ENCODE measurements at places on chromosomes 16 and 17.

DNA sequence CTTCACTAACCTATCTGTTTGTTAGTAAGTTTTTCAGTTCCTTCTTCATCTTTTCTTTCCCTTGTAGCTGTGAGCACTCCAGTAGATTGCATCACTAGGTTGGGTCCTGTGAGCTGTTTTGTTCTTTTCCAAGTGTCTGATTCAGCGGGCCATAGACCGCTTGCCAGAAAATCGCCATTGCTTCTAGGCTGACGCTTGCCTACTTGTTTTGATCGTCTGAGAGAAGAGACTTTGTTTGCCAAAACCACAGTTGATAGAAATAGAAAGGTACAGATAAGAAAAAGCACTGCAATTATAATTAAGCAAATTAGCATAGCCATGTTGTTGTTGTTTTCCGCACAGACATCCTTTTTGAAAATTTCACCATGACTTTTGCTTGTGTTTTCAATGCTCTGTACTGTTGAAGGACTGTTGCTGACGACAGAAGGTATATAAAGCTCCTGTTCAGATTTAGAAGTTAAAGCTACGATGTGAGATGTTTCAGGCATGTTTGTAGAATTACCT lies 3.1 kb downstream of the EVI2A start:
- DNase-seq: peak; percentile 95

DNA sequence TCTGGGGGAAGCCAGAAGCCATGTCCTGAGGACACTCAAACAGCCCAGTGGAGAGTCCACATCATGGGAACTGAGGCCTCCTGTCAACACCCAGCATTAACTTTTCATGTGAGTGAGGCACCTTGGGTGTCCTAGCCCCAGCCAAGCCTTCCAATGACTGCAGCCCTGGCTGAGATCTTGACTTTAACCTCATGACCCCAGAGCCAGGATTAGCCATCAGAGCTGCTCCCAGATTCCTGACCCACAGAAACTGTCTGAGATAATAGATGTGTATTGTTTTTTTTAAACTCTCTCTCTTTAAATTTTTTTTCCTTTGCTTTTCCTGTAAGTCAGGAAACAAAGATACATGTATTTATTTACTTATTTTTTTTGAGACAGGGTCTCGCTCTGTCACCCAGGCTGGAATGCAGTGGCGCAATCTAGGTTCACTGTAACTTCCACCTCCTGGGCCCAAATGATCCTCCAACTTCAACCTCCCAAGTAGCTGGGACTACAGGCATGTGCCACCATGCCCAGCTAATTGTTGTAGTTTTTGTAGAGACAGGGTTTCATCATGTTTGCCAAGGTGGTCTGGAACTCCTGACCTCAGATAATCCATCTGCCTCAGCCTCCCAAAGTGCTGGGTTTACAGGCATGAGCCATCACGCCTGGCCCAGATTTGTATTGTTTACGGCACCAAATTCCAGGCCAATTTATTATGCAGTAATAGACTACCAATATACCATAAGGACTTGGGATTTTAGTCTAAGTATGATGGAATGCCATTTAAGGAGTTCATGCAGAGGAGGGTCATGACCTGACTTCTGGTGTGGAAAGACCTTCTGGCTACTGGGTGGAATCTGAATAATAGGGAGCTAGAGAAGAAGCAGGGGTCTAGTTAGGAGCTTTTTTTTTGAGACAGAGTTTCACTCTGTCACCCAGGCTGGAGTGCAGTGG lies 14.0 kb upstream of the TMEM94 start:
- peak; percentile 35 for DNase-seq

- DNase-seq: no peak
These were observed 8.1 kb upstream of the CACNG5 start for GRCh38 chr17:66826856-66827255.

GRCh38 chr16:23595246-23595950 lies 718 bp downstream of the NDUFAB1 start:
- DNase-seq: peak; percentile 6

- no peak for DNase-seq
These were observed 2.7 kb upstream of the UMOD start for GRCh38 chr16:20355114-20355782.

GRCh38 chr17:21044971-21045370 lies 2.2 kb upstream of the USP22 start:
- DNase-seq: no peak

DNA sequence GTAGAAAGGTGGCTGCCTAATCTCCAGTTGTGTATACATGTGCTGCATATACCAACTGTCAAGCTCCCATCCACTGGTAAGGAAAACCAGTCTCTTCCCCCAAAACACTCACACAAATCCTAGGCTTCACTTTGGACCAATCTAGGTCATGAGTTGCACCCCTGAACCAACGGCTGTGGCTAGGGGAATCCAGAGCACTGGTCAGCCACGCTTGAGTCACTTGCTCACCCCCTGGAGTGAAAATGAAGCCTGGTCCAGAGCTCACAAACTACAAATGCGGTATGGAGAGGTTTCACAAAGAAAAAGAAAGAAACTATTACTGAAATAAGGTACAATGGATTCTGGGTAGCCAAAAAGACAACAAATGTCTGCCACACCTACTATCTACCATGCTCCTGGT lies 66.1 kb upstream of the NLK start:
- no peak for DNase-seq

DNA sequence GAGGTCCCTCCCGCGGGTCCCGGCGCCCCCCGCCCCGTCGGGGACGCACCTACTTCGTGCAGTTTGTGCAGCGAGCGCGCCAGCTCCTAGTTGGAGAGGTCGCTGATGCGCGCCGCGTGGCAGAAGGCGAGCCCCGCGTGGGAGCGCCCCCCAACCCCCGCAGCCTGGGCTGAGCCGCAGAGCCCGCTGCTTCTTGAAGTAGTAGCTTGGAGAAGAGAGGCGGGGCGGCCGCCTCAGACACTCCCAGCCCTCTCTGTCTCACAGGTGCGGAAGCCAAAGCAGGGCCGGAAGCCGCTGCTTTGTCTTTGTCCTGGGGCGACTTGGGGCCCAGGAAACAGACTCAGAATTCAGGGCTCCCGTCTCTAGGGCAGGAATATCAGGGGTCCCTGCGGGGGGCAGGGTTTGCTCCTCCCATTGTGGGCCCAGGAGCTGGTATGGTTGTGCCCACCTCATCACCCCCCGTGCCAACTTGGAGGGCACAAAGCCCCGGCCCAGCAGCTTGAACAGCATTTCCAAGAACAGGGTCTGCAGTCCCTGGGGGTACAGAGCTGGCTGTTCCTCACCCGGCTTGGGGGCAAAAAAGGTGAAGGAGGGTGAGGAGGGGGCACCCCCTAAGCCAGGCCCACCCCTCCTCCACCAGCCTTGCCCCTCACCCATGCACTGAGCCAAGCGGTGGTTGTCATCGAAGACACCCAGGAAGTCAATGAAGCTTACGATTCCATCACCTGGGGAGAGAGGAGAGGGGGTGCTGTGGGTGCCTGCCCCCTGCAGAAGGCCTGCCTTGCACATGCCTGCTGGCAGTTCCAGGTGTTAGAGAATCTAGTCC lies 13.5 kb downstream of the SPATA32 start:
- DNase-seq: no peak

DNA sequence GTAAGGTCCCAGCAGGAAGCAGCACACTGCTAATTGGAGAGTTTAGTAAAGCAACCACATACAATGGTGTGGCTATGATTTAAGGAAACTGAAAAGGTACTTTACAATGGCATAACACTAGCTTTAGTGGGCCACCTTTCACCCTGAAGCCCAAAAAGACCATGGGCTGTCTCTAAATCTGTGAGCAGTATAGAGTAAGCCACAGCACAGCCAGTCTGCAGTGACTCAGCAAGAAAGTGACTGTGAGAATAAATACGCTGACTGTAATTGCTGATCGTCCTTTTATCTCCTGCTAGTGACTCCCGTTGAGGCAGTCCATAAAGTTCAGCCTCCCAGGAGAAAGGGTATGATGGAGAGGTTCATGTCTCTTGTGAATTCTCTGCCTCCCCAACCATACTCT lies 679.8 kb upstream of the KIF2B start:
- DNase-seq: peak; percentile 43

- no peak for DNase-seq
These were observed 54.9 kb downstream of the RGS9 start for GRCh38 chr17:65191811-65192740.

GRCh38 chr16:68420366-68420942 lies 27.9 kb downstream of the SMPD3 start:
- DNase-seq: no peak

GRCh38 chr16:65833171-65833871 lies 533.2 kb upstream of the CDH5 start:
- DNase-seq: no peak

- DNase-seq: peak; percentile 96
These were observed 497 bp downstream of the SMIM5 start for GRCh38 chr17:75633486-75634375.

GRCh38 chr17:31653691-31654090 lies 205.4 kb downstream of the COPRS start:
- peak; percentile 36 for DNase-seq

- DNase-seq: no peak
These were observed 1.5 kb upstream of the CLEC10A start for GRCh38 chr17:7081341-7082062.

DNA sequence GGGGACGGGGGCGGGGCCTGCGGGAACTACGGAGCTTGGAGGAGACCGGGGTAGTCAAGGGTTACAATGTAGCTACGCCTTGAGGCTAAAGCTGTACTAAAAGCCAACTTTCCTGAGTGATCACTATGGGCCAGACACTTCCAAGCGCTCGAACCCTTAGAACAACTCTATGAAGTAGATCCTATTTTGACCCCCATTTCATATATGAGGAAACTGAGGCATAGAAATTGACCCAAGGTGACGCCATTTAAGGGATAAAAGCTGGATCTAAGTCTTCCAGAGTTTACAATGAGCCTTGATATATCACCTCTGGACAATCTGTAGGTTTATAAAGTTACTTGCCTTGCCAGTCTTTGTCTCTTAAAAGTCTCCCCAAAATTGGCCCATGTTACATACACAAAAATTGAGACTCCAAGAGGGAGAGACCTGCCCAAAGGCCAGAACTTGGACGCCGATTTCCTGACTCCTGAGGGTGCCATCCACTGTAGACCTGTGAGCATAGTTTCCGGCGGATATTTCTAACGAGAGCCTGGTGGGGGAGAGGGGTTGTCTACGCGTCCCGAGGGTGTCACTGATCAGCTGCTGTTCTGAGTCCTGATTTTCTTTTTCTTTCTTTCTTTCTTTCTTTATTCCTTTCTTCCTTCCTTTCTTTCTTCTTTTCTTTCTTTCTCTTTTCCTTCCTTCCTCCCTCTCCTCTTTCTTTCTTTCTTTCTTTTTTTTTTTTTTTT lies 555 bp upstream of the NCBP3 start:
- DNase-seq: no peak

- DNase-seq: no peak
These were observed 84.3 kb downstream of the TMEM132E start for GRCh38 chr17:34663714-34664113.

DNA sequence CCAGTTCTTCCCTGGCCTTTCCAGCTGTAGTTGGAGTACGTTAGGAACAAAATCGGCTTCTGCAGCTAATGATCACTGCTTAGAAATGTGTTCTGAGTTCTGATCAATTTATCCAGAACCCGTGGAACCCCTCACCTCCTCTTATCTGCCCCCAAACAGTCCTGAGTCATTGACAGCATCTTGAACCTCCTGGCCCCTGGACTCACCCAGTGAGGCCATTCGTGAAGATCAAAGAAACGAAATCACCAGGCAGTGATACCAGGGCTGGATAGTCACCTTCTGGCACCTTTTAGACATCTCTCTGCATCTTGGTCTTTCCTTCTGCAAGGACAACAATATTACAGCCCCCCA lies 17.0 kb upstream of the EXOC7 start:
- DNase-seq: no peak

DNA sequence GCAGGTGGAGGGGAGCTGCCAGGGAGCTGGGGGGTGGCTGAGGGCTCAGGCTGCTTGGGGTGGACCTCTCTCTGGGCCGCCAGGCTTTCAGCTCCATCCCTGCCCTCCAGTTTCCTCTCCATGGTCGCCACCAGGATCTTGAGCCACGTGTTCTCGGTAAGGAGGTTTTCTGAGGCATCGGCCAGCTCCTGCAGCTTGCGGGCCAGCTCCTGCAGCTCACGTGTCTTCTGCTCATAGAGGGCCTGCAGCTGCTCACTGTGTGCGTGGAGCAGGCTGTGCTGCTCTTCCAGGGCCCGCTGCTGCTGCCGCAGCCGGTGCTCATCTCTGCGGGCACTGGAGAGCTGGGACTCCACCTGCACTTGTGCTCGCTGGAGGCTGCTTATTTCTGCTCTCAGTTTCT lies 11.0 kb downstream of the SNN start:
- DNase-seq: no peak

DNA sequence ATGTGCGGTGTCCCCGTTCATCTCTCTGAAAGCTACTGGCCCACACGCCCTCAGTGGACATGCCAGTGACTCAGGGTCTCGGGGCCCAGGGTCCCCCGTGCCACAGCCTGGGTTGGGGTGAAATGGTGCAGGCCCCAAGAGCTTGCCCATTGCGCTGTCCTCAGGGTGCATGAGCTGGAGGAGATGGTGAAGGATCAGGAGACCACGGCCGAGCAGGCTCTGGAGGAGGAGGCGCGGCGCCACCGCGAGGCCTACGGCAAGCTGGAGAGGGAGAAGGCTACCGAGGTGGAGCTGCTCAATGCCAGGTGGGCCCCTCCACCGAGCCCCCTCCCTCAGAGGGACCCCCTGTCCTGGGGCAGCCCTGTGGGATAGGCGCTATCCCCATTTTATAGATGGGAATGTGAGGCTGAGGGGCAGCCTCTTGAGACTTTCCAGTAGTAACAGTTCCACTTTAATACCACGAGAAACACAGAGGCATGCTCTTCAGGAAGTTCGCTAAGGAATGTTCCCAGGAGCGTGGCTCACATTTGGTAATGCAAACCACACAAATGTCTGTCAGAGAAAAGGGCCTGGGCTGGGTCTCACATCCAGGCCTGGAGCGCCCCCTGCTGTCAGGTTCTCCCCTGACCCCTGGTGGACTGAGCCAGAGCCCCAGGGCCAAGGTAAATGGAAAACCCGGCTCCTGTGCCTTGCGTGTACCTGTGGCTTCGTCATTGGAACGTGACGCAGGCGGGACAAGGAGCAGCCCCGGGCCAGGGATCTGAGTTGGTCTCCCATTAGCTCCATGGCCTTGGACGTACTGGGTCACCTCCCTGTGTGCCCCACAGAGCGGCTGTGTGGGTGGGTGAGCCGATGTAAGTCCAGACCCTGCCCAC lies 133.7 kb downstream of the RAB11FIP4 start:
- peak; percentile 88 for DNase-seq

GRCh38 chr16:855471-855870 lies 54.9 kb upstream of the GNG13 start:
- DNase-seq: no peak

DNA sequence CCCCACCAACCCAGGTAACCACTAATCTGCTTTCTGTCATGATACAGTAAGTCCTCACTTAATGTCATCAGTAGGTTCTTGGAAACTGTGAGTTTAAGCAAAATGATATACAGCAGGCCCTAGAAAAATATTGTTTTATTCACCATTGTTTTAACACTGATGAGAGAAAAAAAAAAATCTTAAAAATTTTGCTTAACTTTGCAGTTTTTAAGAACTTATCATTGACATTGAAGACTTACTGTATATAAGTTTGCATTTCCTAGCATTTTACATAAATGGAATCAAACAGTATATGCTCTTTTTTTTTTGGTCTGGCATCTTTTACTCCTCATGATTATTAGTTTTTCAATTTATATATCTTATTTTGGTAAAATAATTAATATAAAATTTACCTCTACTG lies 19.5 kb upstream of the CLTC start:
- DNase-seq: no peak

Measured in cardiac muscle cell (in vitro differentiated cells and primary cell).